ENCODE measurements at places on chromosomes 6 and 20.

DNA sequence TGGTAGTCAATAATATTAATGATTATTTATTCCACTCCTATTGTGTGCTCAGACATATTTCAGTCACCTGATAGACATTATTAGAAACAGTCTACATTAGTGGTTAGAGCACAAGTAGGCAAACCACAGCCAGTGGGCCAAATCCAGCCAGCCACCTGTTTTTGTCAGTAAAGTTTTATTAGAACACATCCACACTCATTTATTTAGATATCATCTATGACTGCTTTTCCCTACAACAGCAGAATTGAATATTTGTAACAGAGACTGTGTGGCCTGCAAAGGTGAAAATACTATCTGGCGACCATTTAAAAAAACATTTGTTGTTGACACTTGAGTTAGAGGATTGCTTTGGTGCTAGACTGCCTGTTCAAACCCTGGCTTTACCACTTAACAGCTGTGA, 220.0 kb upstream of the ZFP64 start:
- DNase-seq = no peak

GRCh38 chr20:53813636-53814035, 220.0 kb upstream of the ZNF217 start:
- no peak for DNase-seq

GRCh38 chr6:161058741-161059140, 67.2 kb downstream of the MAP3K4 start:
- DNase-seq = no peak

GRCh38 chr6:36743032-36743431, 45.4 kb downstream of the RAB44 start:
- no peak for DNase-seq

DNA sequence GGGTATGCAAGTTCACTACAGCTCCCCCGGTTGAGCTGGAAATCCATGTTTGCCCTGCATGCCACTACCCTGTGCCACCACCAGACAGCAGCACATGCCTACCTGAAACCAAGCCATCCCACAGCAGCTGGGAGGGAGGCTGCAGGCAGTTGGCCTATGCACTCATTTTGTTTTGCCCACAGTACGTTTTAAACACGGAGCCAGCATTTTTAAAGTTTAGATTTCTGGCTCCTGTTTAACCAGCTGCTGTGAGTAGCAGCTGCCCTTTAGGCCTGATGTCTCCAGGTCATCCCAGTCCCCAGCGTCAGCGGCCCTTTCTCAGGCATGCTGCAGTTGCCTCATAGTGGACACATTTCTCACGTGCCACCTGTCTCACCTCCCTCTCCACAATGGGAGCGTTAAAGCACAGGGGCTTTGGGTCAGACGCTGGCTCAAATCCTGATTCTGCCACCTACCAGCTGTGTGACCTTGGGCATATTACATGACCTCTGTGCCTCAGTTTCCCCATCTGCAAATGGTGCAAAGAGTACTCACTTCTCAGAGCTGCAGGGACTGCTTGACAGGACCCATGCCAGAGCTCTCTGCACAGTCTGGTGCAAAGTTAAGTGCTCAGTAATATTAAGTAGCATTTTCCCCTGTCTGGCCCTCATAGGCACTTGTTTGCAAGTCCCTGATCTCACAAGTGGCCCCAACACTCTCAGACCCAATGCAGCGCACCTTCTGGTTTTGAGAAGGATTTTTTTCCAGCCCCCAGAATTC, 8.2 kb upstream of the UBE2V1 start:
- peak; percentile 46 for DNase-seq

GRCh38 chr6:72203983-72204382, 317.6 kb downstream of the RIMS1 start:
- no peak for DNase-seq

DNA sequence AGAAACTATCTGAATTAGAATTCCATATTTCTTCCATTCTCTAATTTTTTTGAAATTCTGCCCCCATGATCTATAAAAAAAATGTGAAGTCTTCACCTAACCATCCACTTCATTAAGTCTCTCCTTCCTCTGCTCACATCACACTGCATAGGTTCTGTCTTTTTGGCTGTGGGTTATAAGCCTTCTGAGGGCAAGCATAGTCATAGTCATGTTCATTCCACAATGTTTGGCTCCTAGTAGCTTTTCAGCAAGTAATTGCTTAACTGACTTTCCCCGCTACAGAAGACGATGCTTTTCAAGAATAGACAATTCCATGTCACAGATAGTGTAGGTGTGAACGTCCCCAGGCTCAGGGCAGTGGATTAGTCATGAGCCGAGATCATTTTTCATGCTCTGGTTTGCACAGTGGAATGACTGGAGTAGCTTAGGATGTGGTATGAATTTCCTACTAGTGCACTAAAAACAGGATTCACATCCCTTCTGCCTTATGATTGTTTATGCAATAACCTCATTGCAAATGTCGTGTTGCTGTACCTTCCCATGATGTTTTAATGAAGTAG, 29.1 kb downstream of the WRNIP1 start:
- no peak for DNase-seq

DNA sequence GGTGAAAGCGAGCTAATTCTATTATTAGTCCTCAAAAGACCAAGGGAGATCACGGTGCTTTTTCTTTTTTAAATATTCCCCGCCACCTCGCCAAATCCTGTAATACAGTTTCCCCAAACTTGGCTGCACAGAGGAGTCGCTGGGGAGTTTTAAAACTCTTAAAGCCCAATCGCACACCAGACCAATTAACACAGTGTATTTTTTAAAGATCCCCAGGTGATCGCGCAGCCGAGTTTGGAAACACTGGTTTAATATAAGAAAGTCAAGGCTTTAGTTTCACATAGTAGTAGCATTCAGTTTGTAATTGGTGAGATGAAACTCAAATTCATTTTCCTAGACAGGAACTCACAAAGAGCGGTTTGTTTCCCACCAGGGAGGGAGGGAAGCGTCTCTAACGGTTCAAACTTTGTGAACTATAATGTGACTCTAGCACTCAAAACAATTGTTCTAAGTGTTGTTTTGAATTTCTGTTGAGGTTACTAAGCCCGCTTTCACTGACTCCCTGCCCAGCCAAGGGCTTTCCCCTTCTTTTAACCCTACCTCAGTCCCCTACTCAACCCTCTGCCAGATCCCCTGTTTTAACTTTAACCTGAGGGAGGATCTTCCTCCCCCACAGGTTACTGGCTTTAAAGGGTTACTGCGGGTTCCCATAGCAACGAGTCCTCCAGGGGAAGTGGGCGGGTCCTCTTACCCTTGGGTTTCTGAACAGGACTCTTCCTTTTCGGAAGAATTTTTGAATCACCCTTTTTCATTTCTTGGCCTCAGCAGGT, 25.7 kb upstream of the BTBD3 start:
- DNase-seq = peak; percentile 31

GRCh38 chr6:111926731-111927302, 53.6 kb upstream of the FYN start:
- no peak for DNase-seq
